ENCODE measurements at places on chromosomes 13 and 19.

DNA sequence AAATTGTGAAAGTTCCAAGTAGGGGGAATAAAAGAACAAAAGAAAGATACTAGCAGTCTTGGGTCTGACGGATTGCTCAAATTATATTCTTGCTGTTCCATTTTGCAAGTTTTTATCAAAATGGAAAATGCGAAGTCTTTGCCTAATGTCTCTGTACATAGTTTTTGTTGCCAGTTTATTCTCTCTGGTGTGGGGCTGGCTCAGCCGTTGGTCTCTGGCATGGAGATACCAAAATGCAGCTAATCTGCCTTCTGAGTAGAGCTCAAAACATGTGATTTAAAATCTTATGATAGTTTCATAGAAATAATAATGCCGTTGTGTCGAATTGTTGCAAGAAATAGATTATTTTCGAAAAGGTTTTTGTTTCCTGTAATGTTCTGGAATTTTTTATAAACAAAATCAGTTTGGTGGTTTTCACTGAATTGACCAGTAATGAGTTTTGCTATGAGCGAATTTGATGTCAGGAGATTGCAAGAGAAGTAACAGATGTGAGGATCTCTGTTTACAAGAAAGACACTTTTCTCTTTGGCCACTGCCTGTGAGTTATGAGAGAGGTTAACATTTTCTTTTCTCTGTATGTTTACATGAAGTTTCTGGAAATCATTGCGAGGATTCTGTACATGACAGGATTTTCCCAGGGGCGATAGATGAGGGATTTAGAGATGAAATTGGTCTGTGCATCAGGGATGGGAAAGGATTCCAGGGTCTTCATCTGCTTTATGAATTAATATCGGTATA lies 147.0 kb downstream of the DCT start:
- DNase-seq: no peak

- DNase-seq: no peak
Measured at GRCh38 chr13:40558656-40559055, 107.8 kb downstream of the FOXO1 start.

- no peak for DNase-seq
Measured at GRCh38 chr19:28134311-28134710, 1078.6 kb downstream of the UQCRFS1 start.

DNA sequence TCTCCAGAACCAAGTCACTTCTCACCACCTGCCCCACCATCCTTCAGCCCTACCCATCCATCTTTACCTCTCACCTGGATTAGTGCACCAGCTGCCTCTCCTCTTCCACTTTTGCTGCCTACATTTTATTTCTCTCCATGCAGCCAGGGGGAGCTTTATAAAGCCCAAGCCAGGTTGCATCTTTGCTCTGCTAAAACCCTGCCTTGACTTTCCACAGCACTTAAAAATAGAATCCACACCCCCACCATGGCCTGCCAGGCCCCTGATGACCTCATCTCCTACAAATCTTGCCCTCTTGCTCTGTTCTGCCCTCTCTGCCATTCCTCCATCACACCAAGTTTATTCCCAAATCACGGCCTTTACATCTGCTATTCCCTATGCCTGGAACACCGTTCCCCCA lies 1.8 kb downstream of the HOOK2 start:
- no peak for DNase-seq

- DNase-seq: no peak
Measured at GRCh38 chr19:28213470-28214082, 999.4 kb downstream of the UQCRFS1 start.

DNA sequence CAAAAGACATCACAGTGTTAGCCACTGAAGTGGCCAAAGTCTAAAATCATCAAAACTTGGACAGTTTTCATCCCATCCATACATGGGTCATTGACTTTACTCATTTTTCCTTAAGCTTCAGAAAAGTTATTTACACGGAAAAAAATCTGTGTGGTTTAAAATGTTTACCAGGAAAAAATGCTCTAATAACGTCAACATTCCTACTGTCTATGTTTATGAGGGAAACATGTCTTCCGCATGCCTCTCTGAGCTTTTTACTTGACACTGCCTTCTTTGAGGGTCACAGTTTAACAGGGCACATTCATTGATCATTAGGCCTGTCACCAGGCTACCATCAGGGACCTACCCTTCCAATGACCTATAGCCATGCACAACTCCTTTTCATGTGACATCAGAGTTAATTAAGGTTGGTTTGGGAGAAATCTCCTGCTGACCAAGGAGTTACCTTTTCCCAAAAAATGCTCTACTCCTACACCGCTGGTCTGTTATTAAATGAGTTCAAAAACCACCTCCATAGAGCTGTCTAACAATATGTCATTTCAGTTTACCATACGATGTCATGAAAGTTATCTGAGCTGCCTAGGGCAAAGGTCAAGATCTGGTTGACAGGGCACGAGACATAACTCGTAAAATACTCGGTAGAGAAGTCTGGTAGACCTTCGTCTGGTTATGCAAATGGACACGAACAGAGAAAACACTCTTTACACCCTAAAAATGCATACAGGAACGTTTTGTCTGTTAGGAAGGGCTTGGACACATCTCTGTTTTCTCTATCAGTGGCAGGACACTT lies 17.8 kb downstream of the FLT1 start:
- DNase-seq: no peak

DNA sequence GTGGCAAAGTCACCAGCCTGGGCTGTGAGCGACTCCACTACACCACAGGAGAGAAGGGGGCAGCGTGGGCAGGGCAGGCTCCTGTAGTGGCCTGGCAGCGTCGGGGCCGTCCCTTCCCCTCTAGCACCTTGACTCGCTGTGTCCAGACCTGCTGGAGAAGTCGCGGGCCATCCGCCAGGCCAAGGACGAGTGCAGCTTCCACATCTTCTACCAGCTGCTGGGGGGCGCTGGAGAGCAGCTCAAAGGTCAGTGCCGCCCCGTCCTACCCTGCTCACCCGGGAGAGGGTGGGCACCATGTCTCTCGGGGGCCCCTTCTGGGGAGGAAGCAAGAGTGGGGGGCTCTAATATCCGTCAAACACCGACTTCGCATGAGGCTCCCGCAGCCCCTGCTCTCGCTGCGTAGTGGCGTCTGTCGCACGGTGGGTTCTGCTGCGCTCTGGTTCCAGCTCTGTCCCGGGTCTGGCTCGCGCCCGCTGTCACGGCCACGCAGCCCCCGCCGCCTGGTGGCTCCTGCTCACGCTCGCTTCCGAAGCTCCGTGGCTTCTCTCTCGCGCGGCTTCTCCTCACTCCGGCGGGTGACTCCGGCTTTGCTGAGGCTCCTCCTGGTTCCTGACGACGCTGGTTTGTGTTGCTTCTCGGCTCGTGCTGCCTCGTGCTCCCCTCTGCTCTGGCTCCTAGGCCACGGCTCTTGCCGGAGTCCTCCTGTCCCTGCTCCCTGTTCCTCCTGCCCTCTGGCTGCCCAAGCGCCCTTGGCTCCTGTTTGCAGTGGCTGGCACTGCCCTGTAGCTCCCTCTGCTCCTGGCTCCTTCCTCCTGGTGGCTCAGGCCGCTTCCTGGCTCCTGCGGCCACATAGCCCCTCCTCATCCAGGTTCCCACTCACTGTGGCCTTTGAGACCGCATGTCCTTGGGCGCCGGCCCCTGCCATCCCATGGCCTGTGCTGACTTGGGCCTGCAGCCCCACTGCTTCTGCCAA lies 27.2 kb downstream of the MYH14 start:
- no peak for DNase-seq

GRCh38 chr19:47540748-47541147 lies 25.9 kb upstream of the NAPA start:
- no peak for DNase-seq

DNA sequence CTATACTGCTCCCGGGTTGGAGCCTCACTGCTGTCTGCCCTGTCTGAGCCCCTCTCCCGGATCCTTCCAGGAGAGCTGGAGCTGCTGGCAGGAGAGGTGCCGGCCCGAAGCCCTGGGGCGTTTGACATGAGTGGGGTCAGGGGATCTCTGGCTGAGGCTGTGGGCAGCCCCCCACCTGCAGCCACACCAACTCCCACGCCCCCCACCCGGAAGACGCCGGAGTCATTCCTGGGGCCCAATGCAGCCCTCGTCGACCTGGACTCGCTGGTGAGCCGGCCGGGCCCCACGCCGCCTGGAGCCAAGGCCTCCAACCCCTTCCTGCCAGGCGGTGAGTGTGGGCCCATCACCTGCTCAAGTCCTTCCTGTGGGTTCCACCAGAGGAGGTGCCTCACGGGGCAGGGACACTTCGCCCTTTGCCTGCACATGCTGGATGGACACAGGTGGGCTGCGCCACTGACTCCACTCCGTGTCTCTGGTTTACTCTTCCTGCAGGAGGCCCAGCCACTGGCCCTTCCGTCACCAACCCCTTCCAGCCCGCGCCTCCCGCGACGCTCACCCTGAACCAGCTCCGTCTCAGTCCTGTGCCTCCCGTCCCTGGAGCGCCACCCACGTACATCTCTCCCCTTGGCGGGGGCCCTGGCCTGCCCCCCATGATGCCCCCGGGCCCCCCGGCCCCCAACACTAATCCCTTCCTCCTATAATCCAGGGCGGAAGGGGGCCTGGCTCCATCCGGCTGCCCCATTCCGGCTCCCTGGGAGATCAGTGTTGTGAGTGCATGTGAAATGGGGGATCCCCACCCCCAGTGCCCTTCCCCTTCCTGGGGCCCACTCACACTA lies 19.8 kb downstream of the EPN1 start:
- no peak for DNase-seq

DNA sequence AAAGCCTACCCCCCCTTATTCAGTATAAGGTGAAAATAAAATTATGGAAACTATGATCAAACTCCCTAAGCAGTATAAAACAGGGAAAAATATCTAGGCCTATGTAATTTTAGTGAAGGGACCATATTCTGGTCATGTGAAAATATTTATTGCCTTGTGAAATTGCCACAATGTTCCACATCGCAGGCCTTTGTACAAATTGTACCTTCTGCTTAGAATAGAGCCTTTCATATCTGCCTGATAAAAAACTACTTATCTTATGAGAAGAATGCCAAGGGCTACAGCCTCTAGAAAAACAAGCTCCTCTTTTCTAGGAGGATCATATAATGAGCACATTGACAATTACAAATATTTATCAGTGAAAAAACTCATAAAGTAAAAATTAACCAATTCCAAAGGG lies 1280.0 kb downstream of the EFNB2 start:
- DNase-seq: no peak

DNA sequence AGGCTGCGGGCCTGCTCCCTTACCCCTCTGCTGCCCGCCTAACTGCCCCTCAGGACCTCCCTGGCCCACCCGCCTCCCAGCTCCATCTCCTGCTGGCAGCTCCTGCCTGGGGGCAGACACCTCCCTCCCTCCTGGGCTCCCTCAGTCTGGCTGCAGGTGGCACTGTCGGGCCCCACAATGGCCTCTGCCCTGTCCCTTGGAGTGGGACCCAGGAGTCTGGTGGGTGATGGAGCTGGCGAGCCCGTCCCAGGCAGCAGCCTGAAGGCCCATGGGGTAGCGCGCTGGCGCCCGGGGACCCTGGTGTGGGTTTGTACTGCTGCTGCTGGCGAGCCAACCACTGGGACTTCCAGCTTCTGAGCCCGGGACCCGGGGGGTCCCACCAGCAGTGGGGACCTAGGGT lies 83.6 kb downstream of the KDM4B start:
- no peak for DNase-seq
